ENCODE measurements at places on chromosomes 5 and 9.
A peak's percentile ranks its signal among the peaks of the same experiment; 100 is the strongest.

- no peak for DNase-seq
These were observed 21.6 kb upstream of the ERAP1 start for GRCh38 chr5:96829297-96829696.

DNA sequence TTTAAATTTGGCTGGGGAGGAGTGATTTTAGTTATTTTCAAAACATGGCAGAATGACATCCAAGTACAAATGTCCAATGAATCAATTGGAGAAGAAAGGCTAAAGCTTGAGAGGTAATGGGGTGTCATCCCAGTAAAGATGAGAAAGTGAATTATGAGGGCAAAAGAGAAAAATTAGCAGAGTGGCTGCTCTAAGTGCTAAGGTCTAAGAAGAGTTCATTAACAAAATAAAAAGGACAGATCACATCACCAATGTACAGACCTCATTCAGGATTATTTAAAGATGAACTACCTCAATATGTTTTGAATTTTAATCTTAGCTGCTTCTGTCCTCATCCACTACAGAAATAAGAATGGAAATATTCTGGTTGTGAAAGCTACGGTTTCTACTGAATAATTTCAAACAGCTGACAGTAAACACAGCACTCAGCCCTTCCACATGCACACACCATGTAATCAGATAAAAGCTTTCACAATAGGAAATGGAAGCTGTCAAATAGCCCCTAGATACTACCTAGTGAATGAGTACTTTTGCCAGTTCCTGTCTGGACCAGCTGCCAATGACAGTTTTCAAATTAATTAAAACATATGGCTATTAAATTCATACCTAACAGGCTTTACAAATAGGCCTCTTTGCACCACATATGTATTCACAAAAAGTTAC is 171.5 kb downstream of the SSBP2 start:
- peak; percentile 48 for DNase-seq

DNA sequence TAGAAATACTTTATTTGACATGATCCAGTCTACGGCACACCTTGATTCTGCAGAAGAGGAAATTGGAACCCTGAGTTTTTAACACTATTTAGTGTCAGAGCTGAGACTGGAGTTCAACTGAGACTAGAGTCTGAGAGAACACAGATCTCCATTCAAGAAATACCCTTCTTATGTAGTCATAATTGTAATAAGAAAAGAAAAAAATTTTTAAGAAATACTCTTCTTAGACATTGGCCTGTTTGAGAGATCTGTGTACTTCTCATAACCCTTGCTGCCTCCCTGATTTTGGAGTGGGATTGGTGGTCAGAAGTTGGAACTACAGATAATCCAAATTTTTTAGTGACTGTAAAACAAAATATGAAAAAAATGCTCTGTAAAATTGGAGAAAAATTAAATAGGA is 253.4 kb downstream of the ARRDC3 start:
- no peak for DNase-seq

DNA sequence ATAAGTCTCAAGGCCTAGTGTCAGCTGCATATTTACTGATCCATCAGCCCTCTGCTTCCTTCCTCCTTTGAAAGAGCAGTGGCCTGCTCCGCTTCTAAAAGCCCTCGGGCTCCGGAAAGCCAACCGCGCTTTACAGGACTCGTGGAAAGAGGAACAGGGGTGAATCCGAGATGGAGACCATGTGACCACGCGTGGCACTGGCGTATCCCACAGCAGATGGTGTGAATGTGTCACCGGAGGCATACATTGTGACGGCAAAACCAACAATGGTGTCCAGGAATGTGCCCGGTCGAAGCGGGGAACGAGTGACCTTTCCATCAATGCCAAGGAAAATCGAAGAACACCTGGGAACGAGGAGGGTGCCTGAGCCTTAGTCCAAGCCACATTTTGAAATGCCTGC is 484.6 kb downstream of the SPATA31A7 start:
- no peak for DNase-seq

- DNase-seq, result no peak
These were observed 318.7 kb downstream of the TMEM161B start for GRCh38 chr5:87949676-87950631.

DNA sequence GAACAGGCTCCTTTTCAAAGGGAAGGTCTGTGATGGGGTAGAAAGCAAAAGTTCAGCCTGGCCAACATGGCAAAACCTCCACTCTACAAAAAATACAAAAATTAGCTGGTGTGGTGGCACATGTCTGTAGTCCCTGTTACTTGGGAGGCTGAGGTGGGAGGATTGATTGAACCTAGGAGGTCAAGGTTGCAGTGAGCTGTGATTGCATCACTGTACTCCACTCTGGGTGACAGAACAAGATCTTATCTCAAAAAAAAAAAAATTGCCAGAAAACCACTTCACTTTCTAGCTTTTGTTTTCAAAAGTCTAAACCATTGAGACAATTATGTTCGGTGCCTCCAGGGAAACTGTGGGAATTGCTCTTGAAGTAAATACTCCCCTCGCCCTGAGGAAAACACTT is 43.5 kb downstream of the S100Z start:
- DNase-seq, result no peak

- no peak for DNase-seq
These were observed 7.7 kb downstream of the HNRNPK start for GRCh38 chr9:83972286-83972685.

GRCh38 chr5:127294829-127295228 is 4.2 kb downstream of the MEGF10 start:
- no peak for DNase-seq

GRCh38 chr9:134466869-134467616 is 140.8 kb downstream of the RXRA start:
- no peak for DNase-seq

- no peak for DNase-seq
These were observed 24.1 kb downstream of the GSN start for GRCh38 chr9:121292051-121292450.

DNA sequence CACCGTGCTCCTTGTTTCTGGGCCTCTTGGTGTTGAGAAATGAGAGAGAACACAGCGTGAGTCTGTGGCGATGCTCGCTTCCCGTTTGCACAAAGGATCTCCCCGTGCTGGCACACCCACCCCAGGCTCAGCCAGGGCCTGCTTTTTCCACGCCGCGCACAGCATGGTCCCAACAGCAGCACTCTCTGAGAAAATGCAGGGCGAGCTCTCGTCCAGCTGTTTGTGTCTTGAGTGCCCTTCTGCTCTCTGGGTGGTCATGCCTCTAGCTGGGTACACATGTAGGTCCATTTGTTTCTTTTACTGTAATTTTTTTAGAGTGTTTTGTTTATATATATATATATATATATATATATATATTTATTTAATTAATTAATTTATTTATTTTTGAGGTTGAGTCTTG is 26.6 kb downstream of the FBXW5 start:
- no peak for DNase-seq

- DNase-seq, result peak; percentile 37
These were observed 8.4 kb downstream of the WDR41 start for GRCh38 chr5:77483682-77484081.

- DNase-seq, result peak; percentile 66
These were observed 2.1 kb downstream of the SH2D3C start for GRCh38 chr9:127776195-127776923.

- DNase-seq, result no peak
These were observed 686.7 kb downstream of the CDH18 start for GRCh38 chr5:19301271-19301670.

DNA sequence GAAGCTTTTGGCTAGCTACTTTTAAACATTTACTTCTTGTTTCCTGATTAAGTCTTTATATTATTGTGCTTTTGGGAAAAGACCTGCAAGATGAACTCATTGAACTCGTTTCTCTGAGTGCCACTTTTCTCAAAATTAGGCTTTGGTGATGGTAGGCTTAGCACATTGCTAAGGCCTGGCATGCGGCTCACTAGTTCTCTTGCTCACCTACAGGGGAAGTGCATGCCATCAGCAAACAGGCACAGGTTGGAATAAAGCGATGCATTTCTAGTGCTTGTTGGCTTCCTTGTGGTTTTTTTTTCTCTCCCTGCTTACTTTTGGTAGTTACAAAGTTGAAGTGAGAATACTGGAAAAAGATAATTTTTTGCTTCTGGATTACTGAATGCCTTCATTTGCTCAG is 41.4 kb downstream of the TLE4 start:
- DNase-seq, result no peak

- DNase-seq, result no peak
These were observed 128.9 kb downstream of the ERCC6L2 start for GRCh38 chr9:96004379-96004778.

DNA sequence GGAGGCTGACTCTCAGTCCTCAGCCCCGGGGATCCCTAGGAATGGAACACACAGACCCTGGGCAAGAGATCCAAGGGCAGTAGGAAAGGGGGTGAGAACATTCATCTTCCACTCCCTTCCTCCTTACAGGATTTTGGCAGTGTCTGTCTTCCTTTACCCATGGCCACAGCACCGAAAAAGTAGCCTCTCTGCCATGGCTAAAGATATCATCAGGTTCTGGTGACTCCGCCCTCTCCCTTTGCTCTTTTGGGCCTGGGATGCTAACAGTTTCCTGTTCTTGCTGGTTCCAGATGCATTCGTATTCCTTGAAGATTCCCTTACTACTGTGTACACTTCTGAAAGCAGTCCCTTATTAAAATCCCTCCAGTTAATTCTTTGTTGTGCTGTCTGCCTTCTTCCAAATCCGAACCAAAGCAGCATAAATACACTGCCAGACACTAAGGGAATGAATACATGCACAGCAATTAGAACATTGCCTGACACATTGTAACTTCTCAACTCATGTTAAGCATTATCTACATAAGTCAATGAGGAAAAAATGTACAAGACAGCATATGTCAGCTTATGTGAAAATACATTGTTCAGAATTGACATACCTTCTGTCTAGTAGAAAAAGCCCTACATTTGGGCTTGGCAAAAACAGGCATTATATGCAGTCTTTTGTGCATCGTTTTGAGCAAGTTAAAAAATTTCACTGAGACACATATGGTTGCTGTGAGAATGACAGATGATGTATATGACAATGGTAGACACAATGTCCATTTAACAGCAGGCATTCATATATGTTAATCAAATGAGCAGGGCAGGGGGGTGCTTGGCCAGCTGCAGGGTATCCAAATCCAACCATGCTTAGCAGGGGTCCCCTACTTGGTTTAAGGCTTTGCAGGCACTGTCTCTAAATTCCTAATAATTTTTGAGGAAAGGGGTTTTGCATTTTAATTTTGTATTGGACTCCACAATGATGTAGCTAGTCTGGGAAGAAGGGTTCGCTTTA is 58.8 kb upstream of the RAI14 start:
- no peak for DNase-seq

DNA sequence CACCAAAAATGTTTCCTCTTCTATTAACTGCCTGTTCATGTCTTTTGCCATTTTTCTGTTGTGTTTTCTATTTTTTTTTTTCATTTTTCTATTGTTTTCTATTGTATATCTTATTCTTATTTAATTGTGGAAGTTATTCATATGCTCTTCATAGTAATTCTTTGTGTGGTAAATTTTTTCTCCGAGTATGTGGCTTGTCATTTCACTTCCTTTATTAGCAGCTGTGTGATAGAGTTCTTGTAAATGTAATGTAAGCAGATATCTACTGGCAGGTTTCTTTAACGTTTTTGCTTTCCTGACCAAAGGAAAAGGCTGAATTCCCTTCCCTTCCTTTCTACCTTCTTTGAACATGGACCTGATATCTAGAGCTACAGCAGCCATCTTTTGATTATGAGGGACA is 5.8 kb upstream of the PLPP1 start:
- DNase-seq, result no peak

DNA sequence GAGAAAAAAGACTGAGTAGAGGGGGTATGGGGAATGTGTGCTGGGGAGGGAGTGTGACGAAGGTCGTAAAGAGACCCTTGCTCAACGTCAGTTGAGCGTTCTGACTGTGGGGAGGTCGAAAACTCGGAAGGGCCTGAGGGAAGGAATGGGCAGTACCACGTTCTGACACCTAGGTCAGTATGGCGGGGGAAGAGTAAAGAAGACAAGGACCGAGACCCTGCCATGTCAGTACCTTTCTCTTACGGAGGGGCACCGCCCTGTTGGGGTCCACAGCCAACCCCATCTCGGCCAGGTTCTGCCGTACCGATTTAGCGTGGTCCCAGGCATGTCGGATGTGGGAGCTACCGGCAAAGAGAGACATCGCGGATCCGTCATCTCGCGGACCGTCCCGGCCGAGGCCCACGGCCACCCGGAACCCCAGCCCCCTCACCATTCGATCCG is 375 bp downstream of the NOP16 start:
- DNase-seq, result no peak

DNA sequence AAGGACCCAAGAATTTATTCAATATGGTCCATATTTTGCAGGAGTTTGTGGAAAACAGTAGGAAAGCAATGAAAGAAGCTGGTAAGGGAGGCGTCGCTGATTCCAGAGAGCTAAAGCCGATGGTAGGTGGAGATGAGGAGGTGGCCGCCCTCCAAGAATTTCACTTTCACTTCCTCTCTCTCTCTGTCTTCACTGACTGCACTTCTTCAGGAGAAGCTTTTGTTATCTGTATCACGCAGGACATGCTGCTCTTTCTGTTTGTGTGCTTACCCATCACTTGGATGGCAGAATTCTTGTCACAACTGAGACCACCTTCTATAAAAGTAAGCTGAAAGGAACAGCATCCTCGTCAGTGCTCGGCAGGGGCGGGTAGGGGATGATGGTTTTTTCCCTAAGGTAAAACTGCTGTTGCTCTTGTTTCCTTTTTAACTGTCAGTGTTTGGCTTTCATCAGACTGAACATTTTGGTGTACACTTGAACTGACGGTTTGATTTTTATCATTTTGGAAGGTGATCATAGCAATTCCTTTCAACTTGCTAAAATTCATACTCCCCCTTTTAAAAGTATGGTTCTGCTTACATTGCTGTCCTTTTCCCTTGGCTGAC is 62.4 kb upstream of the FSD1L start:
- DNase-seq, result no peak

- DNase-seq, result no peak
These were observed 64.3 kb downstream of the HABP4 start for GRCh38 chr9:96514108-96514799.

DNA sequence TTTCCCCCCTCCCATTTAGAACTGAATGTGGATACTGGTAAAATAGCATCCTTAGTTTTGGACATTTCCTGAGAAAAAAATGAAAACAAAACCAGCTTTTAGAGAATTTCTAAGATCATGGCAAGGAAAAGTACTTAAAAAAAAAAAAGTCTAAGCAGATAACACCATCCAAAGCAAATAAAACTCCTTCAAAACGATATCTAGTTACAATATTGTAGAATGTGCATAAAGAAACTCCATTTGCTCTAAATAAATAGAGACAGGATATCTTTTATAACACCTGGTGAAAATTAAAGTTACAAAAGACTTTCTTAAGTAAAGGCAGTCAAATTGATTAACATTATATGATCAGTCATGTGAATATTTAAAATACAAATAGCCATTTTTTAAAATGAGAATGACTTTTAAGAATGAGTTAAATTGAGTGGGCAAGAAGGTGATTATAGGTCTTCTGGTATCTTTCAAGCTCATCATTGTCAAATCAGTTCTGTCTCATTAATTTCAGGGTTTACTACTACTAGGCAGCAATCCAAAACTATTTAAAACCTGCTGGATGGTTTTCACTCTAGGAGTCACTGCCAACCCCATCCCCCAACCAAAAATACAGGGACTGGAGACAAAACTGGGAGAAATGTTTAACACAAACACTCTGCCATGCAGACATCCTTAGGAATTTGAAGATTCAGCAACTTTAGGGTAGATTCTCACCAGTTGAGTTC is 382.6 kb downstream of the ADGRV1 start:
- no peak for DNase-seq

GRCh38 chr5:77563475-77563874 is 71.4 kb upstream of the WDR41 start:
- DNase-seq, result no peak

- DNase-seq, result no peak
These were observed 194.8 kb upstream of the TRPC7 start for GRCh38 chr5:136560126-136560525.

- no peak for DNase-seq
These were observed 54.7 kb upstream of the ALDH1B1 start for GRCh38 chr9:38337706-38338264.
